Hair follicle dermal papilla cell (primary cell): ENCODE measurements at places on chromosomes 11 and 22. TPM values are rescaled to one million over a fixed set of nuclear protein-coding genes. Genes with fewer than 3 reads are reported as not detected.

Gene PHOX2A
- not detected in 2 replicates for total RNA-seq

Gene CRYBA4
- total RNA-seq = not detected in 2 replicates

Gene CAPN5
- 19.1 and 19.5 TPM in 2 replicates for total RNA-seq

Gene MSANTD4
- 43.8 and 45.3 TPM in 2 replicates for total RNA-seq

Gene C11orf16
- not detected in 2 replicates for total RNA-seq

Gene SPI1
- total RNA-seq = not detected in 2 replicates

Gene CCDC81
- total RNA-seq = 0.49 and 0.73 TPM in 2 replicates

Gene KLHDC7B
- 0.12 TPM in 1 of 2 replicates, not detected in the other for total RNA-seq

Gene ANO3
- 0.16 and 0.24 TPM in 2 replicates for total RNA-seq

Gene LMO1
- total RNA-seq = not detected in 2 replicates

Gene ACRV1
- total RNA-seq = not detected in 2 replicates

Gene MYBPC3
- total RNA-seq = not detected in 2 replicates

Gene CARD18
- not detected in 2 replicates for total RNA-seq

Gene MPZL2
- 0.12 TPM in 1 of 2 replicates, not detected in the other for total RNA-seq

Gene OR52A1
- total RNA-seq = not detected in 2 replicates

Gene CEP126
- total RNA-seq = 2.6 and 3.7 TPM in 2 replicates

Gene ARHGAP20
- total RNA-seq = 0.81 and 1.1 TPM in 2 replicates
